ENCODE measurements at places on chromosomes 16 and 17.

- peak; percentile 73 for DNase-seq
These were observed 16.5 kb downstream of the ANKRD11 start for GRCh38 chr16:89473791-89474414.

DNA sequence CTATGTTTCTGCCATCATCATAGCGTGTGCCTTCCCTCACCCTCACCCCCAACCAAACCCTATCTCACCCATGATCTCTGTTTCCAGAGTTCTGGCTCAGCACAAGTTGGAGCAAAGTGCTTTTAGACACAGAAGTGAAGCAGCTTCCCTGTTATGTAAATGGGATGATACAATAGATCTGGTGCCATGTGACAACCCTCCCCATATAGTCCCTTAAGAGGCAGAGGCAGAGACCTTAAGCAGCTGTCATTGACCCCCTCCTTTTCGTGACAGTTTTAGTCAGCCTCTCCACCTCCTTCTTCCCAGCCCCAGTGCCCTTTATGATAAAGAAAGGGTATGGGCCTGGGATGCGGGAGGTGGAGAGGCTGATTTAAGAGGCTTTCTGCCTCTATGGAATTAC lies 40.3 kb upstream of the MED13 start:
- no peak for DNase-seq

DNA sequence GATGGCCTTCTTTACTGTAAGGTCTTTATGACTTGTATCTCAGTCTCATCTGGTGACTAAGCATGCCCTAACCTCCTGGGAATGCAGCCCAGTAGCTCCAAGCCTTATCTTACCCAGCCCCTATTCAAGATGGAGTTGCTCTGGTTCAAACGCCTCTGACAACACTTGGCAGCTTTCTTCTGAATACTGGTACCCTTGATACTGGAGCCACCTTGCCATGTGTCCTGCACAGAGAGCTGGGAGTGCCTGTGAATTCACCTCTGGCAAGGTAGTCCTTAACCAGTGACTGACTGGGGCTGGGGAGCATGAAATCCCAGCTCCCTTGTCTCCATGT lies 17.2 kb downstream of the NUDT7 start:
- no peak for DNase-seq

DNA sequence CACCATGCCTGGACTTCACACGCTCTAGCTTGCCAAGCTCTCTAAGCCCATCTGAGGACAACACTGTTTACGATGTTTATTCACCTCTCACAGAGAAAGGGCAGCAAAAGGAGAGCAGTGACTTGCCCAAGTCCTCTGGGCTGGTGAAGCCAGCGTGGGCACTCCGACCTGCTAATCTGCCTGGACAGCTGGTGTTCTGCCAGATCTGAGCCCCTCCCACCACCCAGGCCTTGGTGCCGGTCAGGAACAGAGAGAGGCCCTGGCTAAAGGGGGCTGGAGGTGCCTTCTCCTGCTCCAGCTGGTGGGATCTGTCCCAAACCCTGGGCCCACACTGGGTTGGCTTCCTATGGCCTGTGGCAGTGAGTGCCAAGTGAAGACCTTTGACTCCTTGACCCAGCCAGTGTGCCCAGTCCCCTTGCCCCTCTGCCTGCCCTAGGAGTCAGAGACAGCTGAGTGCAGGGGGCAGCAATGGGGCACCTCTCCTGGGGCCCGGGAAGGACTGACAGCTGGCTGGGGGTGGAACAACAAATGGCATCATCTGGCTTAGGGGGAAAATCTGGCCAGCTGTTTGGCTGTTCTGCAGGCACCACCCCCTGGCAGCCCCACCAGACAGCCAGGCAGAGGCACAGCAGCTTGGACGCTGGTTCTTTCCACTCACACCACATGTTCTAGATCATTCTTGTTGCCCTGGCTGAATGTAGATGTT lies 1.8 kb upstream of the SLC4A1 start:
- no peak for DNase-seq

- DNase-seq: no peak
These were observed 3.2 kb downstream of the ACSF3 start for GRCh38 chr16:89096768-89097391.
